ENCODE measurements at places on chromosomes 12 and 14. TPM values are rescaled to one million over a fixed set of nuclear protein-coding genes. Genes with fewer than 3 reads are reported as not detected.

Gene GPR135
- 3.2 TPM for total RNA-seq

Gene MLF2
- 76.3 TPM for total RNA-seq

Gene ADGRD1
- total RNA-seq = 7.3 TPM

Gene NPFF
- total RNA-seq = 0.59 TPM

Gene RNASE7
- total RNA-seq = 0.79 TPM

Gene MAP3K9
- 6.9 TPM for total RNA-seq

Gene C12orf54
- not detected for total RNA-seq

DNA sequence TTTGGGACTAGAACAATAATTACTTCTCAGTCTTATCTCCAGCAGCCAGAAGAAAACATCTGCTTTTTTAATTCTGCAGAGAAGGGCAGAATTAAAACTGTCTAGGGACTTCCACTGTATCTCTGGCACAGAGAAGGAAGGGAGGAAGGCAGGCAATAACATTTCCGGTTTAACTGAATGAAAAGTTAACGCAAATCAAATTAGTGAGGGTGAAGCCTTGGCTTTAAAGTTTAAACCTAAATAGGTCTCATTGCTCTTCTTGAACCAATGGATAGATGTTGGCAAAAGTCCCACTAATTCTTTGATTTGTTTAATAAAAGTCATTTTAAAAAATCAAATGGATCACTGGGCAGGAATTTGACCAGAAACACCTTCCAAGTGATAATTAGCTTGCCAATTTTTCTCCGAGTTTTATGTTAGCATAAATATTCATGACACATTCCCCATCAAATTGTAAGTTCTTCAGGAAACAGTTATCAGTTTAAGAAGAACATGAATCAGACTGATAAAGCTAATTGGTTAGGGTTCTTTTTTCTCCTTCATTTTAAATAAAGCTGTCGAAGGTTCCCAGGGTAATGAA lies 181.9 kb downstream of the SLC15A5 start:
- DNase-seq = no peak

DNA sequence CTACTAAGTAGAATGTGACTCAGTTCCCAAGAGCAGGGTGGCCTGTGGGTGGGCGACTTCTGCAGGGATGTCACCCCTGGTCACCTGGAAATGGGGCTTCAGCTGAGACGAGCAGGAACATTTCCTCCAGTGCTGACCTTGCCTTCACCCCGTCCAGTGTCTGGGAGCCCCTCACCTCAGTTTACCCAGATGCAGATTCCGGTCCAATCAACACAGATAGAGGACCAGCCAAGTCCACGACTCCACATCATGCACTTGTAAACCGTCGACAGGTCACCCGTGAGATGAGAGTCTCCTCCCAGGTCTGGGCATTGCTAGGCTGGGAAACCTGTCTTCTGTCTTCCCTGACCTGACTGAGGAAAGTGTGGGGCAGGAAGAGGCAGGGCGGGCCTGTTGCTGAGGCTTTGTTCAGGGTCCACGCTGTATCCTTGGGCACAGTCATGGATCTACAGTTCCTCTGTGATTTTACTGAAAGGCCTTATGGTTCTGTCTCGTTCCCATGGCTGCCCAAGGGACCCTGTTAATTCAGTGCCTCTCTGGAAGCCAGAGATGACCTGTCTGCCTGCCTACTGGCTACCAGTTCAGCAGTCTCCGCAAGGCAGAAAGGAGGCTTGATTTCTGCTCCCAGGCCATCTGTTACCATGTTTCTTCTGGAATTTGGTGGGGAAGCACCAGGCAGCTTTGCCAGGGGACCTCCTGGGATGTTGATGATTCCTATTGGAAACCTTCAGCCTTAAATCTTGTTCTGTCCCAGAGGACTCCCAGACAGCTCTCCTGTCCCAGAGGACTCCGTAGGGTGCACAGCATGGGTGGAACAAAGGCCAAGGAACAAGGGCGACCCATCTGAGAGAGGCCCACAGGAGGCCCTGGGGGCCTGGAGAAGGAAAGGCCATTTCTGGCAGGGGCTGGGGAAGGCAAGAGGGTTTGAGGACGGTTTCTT lies 288.5 kb upstream of the RTL1 start:
- peak; percentile 7 for DNase-seq

DNA sequence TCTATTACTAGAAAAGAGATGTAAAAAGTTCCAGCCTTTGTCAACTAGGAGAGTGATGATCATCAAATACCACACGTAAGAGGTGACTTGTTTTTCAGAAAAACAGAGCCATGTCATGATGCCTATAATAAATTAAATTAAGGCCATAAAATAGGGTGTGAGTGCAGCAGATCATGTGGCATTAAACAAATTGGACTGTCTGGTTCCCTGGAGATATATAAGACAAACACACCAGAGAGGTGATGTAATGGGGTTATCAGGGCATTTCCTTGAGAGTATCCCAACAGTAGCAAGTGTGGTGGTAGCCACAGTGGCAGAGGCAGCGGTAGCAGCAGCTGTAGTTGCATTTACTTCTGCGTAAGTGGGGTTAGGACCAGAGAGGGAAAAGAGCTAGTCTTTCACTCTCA lies 14.6 kb upstream of the GALNT6 start:
- no peak for DNase-seq

GRCh38 chr12:70813559-70813958 lies 107.0 kb downstream of the PTPRR start:
- DNase-seq = no peak

DNA sequence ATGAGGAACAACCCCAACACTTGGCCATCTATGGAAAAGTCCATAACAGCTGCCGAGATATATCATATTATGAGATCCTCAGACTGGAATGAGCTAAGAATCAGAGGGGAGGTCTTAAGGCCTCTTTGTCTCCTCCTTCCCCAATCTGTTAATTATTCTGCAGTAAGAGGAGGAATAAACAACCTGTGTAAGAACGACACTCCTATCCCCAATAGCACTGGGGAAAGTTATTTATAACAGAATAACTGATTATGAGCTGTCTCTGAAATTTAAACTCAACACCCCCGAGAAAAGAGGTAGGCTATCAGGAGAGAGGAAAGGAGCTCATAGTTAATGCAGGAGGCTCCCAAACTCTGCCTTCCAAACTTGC lies 68.0 kb downstream of the NIN start:
- no peak for DNase-seq

DNA sequence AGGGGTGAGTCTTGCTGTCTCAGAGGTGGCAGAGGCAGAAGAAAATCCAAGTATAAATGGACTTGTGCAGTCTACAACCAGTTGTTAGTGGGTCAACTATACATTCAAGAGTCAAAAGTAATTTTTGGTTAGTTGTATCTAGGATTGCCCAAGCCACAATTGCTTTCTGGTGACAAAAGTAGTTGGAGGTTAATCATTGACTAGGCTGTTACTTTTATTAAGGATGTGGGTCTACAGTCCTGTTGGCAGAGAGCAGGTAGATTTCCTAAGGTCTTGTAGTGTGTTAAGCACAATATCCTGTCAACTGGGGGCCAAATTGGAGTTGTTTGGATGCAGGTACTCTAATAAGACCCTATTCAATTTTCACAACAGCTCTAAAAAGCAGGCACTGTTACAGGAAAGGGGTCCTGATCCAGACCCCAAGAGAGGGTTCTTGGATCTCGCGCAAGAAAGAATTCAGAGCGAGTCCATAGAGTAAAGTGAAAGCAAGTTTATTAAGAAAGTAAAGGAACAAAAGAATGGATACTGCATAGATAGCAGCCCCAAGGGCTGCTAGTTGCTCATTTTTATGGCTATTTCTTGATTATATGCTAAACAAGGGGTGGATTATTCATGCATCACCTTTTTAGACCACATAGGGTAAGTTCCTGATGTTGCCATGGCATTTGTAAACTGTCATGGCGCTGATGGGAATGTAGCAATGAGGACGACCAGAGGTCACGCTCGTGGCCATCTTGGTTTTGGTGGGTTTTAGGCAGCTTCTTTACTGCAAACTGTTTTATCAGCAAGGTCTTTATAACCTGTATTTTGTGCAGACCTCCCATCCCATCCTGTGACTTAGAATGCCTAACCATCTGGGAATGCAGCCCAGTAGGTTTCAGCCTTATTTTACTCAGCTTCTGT lies 232.6 kb upstream of the SRRM4 start:
- DNase-seq = no peak

- DNase-seq = no peak
Observed at GRCh38 chr14:61468063-61468825, 146.9 kb downstream of the PRKCH start.

GRCh38 chr12:51270951-51271518 lies 820 bp upstream of the SMAGP start:
- no peak for DNase-seq

GRCh38 chr12:92471551-92471950 lies 231.2 kb upstream of the PLEKHG7 start:
- DNase-seq = no peak

DNA sequence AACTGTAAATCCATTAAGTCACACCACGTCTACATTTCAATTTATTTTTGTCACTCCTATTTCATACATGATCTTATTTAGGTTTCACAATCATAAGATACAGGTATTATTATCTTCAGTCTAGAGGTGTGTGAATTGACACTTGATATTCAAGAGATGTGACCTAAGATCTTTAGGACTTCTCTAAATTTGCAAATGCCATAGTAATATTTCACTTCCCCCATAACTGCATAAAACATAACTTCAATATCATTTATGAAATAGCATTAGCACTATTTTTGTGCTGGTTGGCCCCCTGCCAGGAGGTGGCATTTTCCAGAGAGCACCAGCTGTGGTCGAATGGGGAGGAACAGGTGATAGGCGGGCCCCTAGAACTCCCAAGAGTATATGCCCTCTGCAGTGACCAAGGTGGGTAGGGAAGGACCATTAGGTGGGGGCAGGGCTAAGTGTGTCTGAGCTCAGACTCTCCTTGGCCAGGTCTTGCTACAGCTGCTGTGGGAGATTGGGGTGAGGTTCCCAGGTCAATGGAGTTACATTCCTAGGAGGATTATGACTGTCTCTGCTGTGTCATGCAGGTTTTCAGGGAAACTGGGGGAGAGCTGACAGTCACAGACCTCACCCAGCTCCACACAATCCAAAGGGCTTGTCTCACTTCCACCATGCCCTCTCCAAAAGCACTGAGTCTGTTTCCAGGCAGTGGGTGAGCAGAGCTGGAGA lies 49.2 kb upstream of the ERGIC2 start:
- DNase-seq = no peak

DNA sequence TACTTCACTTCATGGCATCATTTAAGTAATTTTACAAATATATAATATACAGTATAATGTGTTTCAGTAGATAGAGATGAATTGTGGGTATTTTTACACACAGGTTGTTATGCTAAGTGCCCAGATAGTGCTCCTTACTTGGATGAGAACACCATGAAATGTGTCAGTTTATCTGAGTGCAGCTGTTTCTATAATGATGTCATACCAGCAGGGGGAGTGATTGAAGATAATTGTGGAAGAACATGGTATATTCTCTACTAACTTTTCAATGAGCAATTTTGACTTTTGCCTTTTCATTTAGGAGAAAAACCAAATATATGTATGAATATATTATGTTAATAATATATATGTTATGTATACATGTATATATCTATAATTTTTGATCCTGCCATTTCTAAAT lies 221.6 kb downstream of the LRRK2 start:
- DNase-seq = no peak

DNA sequence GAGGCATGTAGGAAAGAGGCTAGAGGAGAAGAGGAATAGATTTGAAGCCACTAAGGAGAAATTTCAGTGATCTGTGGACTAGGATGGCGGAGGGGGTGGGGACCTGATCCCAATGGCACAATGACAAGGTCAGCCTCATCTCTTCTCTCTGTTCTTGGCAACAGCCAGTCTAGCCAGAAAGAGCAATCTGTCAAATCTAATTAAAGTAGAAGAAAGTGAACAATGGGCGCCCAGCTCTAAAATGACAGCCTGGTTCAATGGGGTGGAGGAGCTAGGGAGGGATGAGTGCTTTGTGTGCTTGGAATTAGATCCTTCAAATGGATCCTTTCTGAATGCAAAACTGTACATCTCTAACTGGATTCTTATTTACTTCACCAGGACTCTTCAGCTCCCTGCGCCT lies 37.2 kb upstream of the TUBA1C start:
- DNase-seq = no peak

DNA sequence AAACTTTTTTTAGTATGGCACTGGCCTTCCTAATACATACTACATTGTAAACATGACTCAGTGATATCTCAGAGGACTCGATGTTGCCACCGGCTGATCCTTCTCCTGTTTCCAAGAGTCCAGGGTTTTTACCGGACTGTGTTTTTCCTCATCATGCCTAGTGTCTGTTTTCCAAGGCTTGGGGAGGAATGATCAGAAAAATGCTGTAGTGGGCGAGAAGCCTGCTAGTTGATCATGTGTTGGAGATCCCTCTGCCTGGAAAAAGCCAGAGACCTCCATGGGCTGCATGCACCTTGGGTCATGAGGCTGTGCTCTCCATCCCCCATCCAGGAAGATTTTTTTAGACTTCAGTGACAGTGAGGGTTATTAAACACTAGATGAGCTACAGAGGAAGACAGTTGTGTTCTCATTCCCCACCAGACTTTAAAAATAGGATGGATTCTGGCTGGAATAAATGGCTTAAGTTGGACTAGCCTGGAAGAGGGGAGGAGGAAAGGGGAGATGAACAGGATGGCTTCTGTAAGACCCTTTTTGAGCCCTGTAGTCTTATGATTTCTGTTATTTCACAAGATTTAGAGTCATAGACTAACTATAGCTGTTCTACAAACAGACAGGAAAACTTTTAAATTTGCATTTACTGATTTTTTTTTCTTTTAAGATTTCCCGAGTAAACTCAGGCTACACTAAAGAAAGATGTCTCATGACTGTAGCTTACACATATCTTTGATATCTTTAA lies 145.7 kb downstream of the SAMD4A start:
- peak; percentile 23 for DNase-seq

- DNase-seq = no peak
Observed at GRCh38 chr12:108910336-108910735, 30.4 kb downstream of the DAO start.

DNA sequence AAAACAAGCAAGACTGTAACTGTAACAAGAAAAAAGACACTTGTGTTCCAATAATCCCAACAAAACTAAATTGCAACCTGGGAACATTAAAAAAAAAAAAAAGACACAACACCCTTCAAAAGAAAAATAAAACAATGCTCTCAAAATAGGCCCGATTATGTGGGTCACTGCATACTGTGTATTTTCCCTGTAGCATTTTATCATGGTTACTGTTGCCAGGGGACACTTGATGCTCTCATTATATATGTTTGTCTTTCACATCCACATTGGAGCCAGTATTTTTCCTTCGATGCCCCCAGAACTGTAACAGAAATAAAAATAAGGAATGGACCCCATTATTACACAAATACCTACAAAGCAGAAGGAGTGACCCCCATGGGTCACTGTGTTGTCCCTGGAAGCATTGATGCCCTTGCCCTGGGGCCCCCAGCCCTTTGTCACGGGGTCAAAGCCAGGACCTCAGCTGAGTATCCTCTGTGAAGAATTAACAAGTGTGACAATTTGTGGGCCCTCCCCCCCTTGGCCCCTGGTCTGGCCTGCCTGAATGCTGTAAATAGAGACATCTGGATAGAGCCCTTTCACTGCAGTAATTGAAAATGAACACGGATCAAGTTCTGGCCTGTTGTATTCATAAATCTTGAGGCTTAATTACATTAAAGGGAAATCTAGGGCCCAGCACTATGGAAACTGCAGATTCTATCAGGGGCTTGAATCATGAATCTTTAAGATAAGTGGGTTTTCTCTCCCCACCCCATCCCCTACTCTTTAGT lies 72.8 kb downstream of the C12orf42 start:
- no peak for DNase-seq

- no peak for DNase-seq
Observed at GRCh38 chr14:35034440-35034833, 11.6 kb upstream of the FAM177A1 start.

GRCh38 chr12:93803424-93803807 lies 126.2 kb downstream of the CRADD start:
- peak; percentile 82 for DNase-seq

Data from skin of body (tissue), 3 donors.